ENCODE measurements at places on chromosomes 3 and 15.

DNA sequence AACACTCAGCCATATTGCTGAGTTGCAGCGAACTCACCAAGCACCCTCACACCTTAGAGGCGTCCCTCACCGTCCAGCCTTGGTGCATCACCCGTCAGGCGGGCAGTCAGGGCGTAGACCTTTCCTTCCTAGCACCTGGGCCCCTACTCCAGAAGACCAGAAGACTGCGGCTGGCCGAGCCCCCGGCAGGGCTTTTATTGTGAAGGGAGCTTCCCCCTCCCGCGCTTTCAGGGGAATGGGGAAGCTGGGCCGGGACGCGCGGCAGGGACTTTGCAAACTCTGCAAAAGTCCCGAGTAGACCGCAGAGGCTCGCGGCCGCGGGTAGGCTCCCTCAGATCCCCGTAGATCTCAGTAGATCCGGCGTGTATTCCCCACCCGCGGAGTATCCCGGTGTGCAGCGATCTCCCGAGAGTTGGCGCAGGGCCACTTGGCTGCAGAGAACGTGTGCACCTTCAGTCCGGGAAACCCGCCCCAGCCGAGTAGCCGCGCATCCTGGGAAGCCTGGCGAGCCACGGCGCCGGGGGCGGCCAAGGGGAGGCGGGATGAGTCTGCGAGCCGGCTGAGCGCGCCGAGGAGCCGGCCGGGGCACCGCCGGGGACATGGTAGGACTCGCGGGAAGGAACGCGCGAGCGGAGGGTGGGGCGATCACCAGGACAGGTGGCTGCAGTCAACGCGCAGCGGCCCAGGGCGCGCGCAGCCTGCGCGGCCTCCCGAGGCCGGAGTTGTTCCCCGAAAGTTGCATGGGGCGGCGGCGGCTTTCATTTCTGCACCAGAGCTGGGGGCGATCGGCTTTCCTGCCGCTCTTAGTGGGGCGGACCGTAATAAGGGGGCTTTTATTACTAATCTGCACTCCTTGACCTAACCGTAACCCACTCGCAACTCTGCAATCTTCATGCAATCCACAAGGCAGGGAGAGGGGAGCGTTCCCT lies at the start of gene GASK1A:
GASK1A (plus strand) TSS at position 268 of the 929 bp plus-strand sequence; CDS start at position 600, 332 bp downstream.
- DNase-seq: peak; percentile 56

DNA sequence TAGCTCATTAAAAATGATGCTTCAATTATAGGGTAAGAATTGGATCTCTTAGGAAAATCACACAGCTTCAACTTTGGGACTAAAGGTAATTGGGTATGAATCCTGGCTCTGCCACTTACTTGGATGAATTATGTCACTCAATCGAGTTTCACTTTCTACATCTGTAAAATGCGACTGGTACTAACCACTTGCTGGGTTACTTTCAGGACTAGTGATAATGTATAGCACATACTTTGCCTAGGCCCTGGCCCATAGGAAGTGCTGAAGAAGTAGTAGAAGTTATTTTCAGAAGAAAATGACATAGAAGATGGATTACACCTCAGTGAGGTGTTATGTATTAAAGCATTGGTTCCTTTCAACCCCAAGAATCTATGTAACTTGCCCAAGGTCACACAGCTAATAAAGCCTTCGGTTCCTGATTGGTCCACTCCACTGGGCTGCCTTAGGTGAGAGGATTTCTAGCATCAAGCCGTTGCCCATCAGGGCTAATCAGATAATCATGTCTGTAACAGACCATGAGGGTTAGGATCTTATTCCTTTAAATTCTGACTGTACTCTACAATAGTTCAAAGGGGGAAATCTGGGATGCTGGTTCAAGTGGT lies 29.4 kb upstream of the AP4E1 start:
- no peak for DNase-seq

GRCh38 chr3:120364821-120365220 lies 15.7 kb upstream of the LRRC58 start:
- DNase-seq: no peak

DNA sequence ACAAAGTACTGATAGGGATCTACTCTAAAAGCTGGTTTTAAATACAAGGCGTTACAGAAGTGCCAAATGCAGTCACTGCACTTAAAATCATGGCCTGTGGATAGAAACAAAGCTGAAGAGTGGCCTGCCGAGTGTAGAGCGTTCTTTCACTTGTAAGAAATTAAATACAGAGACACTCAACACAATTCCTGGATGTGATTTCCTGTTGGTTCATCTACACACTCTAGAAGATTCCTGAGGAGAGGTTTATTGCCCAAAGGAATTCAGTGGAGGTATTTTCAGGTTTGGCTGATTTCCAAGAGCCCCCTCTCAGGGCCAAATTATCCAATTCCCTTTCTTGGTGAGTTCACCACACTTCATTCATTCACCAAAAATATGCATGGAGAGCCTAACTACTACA lies 200.3 kb upstream of the IL12A start:
- DNase-seq: no peak

DNA sequence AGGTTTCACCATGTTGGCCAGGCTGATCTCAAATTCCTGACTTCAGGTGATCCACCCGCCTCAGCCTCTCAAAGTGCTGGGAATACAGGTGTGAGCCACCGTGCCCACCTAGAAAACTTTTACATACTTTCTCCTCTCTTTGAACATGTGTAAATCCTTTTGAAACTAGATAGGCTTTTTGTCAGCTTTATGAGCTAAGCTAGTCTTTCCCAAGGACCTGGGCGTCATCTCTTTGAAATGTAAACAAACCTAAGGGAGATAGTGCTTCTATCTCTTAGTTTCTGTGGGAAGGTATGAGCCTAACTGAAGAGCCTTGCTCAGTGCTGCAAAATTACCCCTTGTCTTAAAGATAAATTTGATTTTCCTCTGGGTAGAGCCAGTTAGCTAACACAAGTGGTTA lies 4.8 kb downstream of the CX3CR1 start:
- no peak for DNase-seq

DNA sequence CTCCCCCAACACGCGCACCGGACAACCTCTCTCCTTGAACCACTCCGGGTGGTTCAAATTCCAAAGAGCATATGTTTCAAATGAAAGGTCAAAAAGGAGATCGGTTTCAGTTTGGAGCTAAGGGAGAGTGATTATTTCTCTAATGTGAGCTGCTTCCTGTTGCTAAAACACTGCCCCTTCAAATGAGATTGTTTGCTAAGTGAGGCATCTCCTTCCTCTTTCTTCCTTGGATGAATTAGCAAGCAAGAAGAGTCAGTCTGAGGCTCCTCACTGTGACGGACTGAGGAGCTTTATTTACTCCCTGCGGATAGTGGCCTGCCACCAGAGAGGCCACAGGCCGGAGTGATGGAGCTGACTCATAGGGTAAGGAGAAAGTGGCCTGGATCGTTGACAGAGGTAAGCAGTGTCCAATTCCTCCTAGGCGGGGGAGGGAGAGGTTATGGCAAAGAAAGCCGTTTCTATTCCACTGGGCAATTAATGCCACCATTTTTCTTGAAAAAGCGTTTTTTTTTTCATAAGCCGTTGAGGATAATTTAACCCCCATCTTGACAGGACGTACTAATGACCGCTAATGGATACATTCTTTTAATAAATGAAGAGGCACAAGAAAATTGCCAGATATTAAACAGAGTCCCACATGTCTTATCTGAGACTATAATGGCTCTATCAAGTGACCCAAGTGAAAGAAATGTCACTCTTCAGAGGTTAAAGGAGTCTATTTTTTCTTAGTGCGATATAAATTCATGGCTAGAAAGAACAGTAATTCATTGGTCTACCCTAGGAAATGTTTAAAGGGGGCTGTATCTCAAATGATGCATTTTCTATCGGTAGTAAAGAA lies 167.0 kb upstream of the ANKRD28 start:
- DNase-seq: no peak

DNA sequence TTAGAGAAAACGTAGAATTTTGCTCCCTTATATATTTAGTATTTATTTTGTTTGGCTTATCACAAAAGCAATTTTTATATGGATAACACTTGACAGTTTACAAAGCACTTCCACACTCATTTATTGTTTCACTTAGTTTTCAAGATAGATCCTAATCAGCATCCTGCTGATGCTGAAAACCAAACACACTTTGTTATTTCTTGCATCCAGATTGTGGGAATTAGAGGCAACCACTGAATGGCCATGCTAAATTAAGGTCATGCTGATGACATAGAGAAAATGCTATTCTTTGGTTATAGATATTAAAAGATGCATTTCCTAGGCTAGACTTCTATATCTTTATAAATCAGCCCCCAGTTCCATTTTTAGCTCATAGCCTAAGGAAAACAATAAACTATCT lies 474.1 kb upstream of the KCNMB2 start:
- DNase-seq: no peak

GRCh38 chr3:139317215-139317614 lies 26.6 kb upstream of the MRPS22 start:
- DNase-seq: no peak

- no peak for DNase-seq
Observed at GRCh38 chr15:101615986-101616848, 36.0 kb downstream of the TM2D3 start.

DNA sequence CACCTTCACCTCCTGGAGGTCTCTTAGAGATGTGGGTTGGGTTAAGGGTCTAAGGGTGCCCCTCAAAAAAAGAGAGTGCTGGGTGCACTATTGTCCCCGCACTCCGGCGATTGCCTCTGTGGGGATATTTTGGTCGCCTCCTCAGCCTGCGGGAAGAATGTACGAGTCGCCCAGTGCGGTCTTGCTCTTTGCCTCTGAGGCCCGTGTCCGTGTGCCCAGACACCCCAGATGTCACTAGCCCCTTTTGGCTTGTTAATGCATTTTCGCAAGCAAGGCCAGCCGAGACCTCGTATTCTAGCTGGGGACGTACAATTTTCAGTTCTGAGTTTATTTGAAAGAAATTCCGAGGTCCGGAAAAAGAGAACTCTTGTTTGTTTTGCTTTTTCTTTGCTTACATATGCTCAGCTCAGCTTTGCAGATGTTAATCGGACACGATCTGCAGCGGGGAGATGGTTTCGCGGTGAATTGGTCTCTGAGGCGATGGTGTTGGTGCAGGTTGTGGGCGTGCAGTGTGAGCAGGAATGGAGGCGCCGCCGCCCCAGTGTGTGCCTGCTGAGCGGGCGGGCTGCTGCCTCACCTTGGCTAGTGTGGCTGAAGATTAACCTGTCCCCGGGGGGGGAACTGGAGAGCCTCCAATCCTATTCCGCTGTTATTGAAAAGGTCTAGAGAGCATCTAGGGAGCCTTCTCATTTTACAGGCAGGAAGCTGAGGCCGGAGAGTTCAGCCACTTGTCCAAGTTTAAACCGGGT lies 1.4 kb downstream of the ST6GAL1 start:
- DNase-seq: peak; percentile 31

DNA sequence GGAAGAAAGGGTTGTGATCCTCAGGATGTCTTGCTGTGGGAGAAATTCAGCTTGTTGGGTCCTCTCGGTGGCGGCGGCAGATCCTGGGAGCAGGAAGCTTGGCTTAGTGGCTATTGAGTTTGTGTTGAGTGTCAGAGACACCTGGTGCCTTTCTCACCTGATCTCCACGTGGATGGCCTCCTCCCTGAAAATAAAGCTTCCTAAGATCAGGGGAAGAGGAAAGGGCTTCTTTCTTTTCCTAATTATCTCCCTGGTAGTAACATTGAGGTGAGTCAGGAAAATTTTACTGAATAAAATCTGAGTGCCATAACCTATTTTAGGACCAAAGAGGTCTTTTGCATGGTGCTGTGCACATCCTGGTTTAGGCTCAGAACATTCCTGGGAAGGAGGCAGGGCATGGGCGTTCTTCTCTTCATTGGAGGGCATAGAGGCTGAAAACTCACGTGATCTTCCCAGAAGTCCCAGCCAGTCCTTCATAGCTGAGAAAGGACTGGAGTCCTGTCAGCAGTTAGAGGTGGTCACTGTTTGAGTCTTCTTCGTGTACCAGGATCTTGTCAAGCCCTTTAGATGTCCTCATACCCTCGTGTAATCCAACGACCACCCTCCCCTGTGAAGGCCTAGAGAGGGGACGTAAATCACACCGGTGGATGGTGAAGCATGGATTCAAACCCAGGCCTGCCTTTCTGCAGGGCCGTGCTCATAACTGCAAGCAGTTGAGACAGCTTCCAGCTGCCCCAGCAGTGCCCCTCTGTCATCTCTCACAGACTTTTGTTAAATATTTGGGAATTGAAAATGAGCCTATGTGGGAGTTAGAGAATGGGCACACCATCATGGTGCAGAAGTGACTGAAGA lies 1.1 kb downstream of the CMTM8 start:
- no peak for DNase-seq

DNA sequence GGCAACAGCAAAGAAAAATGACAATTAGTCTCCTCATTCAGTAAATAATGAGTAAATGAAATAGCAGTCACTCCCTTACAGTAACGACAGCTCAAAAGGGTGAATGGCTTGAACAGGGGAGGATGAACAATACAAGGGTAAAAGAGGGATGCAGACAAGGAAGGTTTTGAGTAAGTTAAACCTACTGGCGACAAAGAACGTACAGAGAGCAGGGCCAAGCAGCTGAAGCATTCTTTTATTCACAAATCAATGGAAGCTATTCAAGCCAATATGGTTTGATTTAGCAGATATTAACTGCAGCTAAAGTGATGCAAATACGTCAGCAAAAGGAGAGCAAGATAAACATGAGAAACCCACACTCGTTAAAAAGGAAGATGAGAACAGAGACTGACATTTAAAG lies 90.7 kb upstream of the ICE2 start:
- DNase-seq: no peak

- no peak for DNase-seq
Observed at GRCh38 chr3:53733446-53733845, 112.8 kb downstream of the CHDH start.

- DNase-seq: no peak
Observed at GRCh38 chr15:68991723-68992122, 22.8 kb upstream of the NOX5 start.

- DNase-seq: no peak
Observed at GRCh38 chr3:151345859-151346258, 16.5 kb upstream of the P2RY13 start.

- DNase-seq: no peak
Observed at GRCh38 chr3:143699424-143699823, 148.8 kb downstream of the SLC9A9 start.

DNA sequence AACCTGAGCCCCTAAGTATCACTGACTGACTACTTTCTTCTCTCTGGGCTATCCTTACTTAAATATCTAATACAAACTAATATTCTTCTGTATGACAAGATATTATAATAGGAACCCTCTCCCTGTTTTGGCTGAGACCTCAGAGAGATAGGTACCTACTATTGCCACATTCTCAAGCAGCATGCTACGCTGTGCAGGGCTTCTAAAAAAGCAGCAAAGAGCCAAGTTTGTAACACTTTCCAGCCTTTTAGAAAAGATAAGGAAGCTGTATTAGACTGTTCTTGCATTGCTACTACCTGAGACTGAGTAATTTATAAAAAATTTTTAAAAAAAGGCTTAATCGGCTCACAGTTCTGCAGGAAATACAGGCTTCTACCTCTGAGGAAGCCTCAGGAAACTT lies 126.8 kb upstream of the ABI3BP start:
- no peak for DNase-seq
